Activated T-cell treated with anti-CD3 and anti-CD28 coated beads for 1 hour (primary cell): ENCODE measurements at places on chromosomes 3 and 15.
A peak's percentile ranks its signal among the peaks of the same experiment; 100 is the strongest.

GRCh38 chr3:112297714-112298113, 3.7 kb upstream of the SLC9C1 start:
- no peak for DNase-seq

DNA sequence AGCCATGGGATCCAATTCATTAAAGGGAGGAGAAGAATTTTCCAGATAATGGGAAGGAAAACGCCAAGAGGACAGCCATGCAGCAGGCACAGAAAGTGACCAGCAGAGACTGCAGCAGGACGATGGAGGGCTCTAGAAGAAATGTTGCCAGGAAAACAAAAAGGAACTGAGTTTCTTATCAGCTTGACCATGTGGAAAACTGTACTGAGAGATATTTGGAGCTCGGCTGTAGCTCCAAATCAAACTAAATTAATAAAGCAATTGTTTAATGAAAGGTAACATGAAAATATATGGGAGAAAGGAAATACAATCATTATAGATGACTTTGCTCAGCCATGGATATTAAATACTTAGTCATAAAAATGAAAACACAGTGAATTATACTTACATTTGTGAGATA, 63.7 kb downstream of the SSR3 start:
- no peak for DNase-seq

DNA sequence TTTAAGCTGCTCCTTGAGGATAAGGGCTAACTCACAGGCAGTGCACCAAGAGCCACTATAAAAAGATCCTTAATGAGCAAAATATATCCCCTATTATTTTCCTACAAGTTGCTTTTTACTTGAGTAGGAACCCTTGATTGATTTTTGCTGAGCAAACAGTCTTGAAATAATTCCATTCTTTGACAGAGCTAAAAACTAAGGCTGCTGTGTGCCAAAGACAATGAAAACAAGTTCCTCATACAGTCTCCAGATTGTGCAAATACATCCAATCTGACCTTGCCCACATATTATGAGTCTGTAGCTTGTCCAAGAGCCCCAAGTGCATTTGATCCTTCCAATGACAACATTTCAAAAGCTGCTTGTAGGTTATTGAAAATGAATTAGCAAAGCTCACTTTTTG, 15.0 kb downstream of the PRKAR2A start:
- no peak for DNase-seq

DNA sequence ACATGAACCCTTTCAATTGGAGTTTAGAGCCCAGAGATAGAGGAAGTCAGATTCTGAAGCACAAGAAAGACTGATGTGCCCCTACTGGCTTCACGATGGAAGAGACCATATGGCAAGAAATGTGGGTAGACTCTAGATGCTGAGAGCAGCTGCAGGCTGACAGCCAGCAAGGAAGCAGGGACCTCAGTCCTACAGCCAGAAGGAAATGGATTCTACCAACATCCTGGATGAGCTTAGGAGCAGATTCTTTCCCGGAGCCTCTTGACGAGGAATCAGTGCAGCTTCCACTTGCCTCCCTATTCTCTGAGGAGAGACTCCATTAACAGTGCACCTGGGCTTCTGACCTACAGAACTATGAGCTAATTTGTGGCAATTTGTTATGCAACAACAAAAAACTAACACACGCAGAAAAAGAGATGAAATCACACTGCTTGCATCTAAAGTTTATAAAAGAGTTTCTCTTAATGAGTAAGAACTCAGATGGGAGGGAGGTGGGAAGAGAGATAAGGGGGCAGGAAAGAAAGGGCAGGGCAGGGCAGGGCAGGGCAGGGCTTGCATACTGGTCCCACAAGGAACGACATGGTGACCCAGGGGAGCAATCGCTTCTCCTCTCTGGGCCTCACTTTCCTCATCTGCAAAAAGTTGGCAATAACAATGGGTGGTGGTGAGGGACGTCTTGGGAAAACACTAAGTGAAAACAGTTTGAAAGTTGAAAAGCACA, 440.9 kb downstream of the FOXP1 start:
- no peak for DNase-seq

DNA sequence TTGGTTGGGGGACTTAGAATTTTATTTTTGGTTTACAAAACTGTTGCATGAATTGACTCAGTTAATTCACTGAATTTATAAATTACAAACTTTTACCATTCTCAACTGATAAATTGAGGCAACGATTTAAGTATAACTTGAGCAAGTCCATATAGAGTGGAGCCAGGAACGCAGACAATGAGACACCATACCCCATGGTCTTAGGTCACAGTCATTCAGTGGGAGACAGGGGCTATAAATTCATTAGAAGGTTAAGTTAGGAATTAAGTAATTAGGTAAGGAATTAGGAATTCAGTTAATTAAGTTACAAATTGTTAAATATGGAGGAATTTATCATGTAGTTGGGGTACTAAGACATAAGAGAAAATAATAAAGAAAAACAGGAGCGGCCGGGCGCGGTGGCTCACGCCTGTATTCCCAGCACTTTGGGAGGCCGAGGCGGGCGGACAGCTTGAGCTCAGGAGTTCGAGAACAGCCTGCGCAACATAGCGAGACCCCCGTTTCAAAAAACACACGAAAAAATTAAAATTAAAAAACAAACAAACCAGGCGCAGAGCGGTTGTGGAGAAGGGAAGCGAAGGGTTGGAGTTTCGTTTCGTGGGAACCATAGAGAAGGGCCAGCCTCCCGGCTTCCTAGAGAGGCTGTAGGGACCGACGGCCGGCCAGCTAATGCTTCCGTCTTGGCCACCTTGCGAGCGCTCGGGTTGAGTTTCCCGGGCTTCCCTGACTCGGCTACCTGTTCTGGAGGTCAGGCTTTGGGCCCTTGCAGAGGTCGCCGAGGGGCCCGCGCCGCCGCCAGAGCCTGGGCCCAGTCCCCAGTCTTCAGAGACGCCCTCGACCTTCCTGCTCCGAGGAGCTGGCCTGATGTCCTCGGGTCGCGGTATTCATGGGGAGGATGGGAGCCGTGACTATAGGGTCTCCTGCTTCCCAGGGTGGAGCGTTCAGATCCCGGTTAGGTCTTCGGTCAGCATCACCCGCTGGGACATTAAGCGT, at the start of gene ZNF619:
Gene ZNF619, plus strand, starts transcription at position 645 of the 993 bp plus-strand sequence. CDS start 858 bp downstream, outside the sequence.
- DNase-seq: peak; percentile 30

DNA sequence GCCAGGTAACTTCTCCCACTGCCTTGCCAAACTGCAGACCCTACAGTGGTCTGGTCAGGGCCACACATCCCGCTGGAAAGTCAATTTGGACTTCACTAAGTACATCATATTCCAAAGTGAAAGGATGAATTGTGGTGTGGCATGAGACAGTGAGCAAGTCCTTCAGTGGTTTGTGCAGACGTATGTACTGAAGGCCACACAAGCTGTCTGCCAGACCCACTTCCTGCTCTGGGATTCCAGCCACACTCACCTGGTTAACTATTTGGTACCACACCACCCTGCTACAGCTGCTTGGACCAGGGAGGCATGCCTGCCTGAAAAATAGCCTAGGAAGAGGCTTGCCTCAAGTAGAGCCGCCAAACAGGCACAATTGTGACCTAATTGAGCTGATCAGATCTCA, 94.1 kb upstream of the STRIT1 start:
- no peak for DNase-seq

GRCh38 chr3:52144034-52144795, 10.0 kb downstream of the POC1A start:
- peak; percentile 87 for DNase-seq

DNA sequence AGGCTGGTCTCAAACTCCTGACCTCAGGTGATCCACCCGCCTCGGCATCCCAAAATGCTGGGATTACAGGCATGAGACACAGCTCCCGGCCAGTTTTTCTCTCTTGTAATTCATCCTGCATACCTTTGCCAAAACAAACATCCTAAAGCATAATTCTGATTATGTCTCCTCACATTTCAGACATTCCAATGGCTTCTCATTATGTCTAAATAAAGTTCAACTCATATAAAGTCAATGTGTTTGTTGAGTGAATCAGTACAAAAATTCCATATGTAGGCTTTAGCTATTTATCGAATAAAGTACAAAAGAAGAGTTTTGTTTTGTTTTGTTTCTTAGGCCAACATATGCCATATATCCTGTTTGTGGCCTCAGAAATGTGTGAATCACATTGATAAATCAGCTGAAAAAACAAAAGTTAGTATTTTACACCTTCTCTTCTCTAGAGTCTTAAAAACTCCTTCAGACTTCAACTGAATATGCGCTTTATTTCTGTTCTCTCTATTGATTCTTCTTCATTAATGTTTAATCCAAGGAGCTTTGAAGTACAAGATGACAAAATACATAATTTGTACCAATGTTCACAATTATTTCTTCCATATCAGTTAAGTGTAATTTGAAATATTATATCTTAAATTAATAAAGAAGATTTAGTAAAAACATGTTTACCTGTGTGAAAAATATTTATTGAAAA, 165.8 kb downstream of the MECOM start:
- DNase-seq: no peak

GRCh38 chr15:77060546-77060945, 10.4 kb downstream of the TSPAN3 start:
- DNase-seq: no peak

DNA sequence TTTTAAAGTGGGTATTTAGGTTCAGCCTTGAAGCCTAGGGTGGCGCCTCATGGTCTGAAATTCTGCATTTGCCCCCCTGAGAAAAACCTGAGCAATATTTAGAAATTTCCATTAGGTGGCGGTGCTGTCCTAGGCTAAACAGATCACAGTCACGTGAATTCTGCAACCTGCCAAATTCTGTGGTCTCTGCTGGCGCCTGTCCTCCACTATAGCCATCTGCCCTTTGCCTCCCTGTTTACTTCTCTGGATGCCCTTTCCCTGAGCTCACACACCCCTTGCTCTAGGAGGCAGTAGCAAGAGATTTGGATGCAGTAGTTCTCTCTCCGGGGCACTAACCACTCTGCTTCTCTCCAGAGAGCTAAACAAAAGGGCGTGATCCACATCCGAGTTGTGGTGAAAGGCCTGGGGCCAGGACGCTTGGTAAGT, 9.1 kb downstream of the MRPS11 start:
- DNase-seq: no peak

GRCh38 chr3:32420126-32421038, 28.7 kb downstream of the CMTM7 start:
- DNase-seq: no peak

- no peak for DNase-seq
Observed at GRCh38 chr15:63056829-63057228, 14.3 kb downstream of the TPM1 start.

- DNase-seq: no peak
Observed at GRCh38 chr3:181711325-181712135, at the start of gene SOX2. SOX2 (plus strand) TSS chr3:181711925; CDS start chr3:181712361, 436 bp downstream.

DNA sequence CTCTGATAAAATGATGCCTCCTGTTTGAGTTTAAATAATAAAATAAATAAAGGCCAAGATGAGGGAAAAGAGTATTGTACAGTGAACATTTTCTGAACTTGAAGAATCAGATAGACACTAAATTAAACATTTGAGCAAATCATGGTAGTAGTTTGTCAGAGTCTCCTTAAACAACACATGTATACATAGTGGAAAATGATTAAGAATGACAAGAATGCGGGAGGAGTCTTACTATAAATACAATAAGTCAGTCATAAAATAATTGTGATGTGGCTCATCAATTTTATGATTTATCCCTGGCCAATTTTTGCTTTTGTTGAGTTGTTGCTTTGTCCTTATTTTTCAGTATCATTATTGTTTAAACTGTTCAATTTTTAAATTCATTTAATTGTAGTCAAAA, 158.0 kb upstream of the TMC3 start:
- DNase-seq: no peak

- DNase-seq: no peak
Observed at GRCh38 chr3:43907508-43907858, 216.7 kb downstream of the ABHD5 start.

DNA sequence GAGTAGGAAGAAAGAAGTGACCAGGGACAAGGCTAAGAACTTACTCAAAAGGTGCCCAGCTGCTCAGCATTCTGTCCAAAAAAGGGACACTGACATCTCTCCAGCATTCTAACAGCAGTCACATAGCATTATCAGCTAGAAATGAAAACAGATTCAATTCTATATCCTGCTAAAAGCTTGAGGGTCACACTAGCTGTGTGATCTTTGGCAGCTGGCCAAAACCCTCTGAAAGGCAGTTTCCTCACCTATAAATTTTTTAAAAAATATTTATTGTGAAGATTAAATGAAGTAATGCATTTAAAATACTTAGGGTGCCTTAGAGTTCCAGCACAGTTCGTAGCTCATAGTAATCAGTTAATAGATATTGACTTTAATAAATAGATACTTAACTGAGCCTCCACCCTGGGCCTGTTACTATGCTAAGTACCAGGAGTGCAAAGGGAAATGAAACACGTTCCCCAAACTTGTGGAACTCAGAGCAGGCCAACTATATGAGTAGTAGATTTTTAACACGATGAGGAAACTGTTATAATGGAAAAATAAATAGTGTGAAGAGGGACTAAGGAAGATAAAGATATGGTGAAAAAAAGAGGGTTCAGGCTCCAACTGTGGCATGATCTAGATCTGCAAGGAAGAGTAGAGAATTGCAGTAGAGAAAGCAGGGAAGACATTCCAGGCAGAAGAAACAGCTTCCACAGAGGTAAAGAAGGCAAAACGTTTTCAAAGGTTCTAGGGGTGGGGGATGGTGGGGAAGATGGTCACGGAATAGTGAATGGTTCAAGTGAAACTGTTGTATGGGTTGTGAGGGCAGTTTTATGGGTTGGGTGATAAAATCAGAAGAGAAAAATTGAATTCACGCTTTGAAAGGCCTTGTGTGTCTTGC, 11.4 kb downstream of the CD86 start:
- no peak for DNase-seq

DNA sequence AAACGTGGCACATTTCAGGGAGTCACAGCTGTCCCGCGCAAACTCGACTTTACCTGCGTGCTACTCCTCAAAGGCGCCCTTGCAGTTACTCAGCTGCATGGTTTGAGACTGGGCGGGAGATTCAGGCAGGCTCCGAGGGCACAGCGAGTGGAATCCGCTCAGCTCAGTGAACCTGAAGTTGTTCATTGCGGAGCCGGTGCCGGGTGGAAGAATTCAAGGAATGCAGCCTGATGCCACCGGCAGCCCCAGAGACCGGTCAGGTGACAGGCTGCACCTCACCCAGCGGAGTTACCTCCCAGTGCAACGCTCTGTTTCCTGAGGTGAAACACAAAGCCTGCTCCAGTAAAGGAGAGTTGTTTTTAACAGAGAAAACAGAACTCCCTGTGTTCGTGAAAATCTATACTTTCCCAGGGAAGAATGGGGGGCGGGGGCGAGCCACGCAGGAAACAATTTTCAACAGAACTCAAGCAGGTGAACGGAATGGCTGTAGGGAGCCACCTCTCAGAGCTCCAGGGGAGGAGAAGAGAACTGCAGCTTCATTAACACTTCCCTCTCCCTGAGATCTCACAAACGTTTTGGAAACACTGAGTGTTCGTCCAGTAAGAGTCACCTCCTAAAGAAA, 3.8 kb downstream of the VEPH1 start:
- DNase-seq: no peak
